Choroid plexus epithelial cell (primary cell): ENCODE measurements at places on chromosomes 12 and 14.

DNA sequence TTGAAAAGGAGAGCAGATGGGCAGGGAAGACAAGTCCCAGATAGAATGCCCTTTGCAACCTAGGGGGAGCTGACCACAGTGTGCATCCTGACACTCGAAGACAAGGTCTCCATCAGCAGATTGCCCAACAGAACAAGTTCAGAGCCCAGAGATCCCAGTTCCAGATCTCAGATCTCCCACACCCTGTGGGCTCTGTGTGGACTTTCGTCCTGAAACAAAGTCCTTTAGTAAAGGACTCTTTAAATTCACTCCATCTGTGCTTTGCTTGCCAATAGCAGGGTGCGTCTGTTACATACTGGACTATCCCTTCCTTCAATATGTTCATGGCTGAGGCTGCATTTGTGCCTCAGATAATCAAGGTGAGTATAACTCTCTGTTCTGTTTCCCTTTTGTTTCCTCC, 8.7 kb upstream of the C1RL start:
- DNase-seq: no peak

DNA sequence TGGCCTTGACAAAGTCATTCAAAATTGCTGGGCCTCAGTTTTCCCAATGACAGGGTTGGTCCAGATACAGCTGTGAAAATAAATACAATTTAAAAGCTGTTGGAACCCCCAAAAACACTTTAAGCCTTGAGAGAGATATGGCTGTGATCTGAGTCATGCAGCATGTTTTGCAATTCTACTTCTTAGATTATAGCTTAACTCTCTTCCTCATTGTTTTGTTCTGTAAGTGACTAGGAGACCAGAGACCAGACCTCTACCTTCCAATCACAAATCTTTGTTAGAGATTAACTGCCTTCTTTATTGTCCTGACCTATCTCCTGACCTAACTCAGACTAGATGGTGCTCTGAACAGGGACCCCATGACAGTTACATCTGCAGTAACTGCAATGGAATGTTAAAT, 198.1 kb downstream of the STXBP6 start:
- DNase-seq: peak; percentile 52

DNA sequence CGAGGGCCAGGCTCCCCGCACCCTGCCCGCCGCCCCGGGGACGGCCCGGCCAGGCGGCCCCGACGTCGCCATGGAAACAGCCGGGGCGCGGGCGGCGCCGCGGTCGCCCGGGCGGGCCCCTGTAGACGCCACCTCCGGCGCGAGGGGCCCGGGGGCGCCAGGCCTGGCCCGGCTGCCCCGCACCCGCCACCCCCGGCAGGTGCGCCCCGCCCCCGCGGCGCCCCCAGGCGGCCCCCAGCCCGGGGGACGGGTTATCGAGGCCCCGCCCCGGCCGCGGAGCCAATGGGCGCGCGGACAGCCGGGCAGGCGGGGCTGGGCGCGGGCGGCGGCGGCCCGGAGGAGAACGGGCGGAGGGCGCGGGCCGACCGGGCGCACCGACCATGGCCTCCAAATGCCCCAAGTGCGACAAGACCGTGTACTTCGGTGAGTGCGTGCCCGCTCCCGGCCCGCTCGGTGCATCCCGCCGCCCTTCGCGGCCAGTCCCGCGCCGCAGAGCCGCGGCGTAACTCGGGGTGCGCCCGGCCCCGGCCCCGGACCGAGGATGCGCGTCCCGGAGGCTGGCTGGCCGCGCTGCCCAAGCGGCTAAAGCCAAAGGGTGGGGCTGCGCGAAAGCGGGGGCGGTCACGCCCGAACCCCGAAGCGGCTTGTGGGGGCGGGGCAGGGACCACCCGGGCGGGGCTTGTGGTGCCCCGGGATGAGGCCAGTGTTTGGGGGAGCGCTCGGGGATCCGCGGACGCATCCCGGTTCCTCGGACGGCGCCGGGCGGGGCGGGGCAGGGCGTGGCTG, at the start of gene CRIP2:
Gene CRIP2 (plus strand): TSS at position 339 of the 786 bp plus-strand sequence. CDS start 42 bp downstream, at position 381.
- no peak for DNase-seq

DNA sequence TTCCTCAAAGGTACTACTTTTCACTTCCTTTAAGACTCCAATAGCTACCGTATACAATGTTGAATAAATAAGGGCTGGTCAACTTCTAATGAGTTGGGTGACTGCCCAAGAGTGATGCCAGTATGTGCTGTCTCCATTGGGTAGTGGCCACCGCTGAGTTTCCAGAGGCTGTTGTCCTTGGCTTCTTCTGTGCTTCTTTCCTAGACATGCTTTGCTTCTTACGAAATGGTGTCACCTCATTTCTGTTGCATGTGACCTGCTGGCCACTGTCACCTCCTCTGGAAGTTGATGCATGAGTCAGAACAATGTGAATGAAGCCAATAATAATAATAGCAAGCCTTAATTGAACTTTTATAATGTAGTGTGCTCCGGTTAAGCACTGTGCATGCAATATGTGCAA, 7.5 kb upstream of the NID2 start:
- no peak for DNase-seq

GRCh38 chr12:19689801-19690472, 250.6 kb downstream of the AEBP2 start:
- no peak for DNase-seq

- DNase-seq: no peak
Observed at GRCh38 chr12:11730299-11731041, 81.0 kb downstream of the ETV6 start.

GRCh38 chr12:12724421-12725085, 7.4 kb downstream of the CDKN1B start:
- peak; percentile 26 for DNase-seq

DNA sequence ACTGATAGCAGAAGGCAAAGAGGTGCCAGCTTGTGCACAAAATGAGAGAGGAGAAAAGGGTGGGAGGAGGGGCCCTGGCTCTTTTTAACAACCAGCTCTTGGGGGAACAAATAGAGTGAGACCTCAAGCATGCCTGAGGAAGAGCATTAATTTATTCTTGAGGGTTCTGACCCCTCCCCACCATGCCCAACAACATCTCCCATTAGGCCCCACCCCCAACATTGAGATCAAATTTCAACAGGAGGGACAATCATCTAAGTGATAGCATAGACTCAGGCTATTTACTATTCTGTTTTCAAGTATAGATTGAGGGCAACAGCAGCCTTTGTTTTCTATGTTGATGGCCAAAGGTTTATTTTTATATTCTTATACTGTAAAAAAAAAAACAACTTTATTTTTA, 59.7 kb downstream of the FUT8 start:
- no peak for DNase-seq

DNA sequence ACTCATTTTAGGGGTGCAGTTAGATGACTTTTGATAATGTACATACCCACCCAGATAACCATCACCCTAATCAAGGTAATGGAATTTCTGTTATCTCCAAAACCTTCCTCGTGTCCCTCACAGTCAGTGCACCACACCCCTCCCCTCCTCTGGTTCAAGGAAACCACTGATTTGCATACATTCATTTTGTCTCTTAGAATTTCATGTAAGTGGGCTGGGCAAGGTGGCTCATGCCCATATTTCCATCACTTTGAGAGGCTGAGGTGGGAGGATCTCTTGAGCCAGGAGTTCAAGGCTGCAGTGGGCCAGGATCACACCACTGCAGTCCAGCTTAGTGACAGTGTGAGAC, 15.7 kb downstream of the ADIPOR2 start:
- no peak for DNase-seq

DNA sequence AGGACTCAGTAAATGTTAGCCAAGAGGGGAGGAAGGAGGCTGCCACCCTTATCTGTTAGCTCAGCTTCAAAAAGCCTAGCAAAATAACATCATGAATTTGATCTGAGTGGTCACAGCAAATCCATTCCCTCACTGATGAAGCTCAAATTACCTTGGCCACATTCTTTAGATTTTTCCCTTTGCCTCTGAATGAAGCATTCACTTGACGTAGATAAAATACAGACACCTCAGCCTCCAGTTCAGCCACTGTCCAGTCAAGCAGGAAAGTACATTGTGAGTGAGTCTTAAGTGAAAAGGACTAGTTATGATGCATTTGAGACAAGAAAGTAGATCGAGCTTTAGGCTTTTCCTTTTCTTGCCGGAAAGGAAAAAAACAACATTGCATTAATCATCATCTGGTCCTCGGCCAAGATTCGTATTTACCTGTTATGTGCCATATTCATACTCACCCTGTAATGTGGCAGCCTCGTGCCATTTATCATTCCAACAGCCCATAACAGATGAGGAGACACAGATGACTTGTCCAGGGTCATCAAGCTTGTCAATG, 146.5 kb downstream of the ETV6 start:
- peak; percentile 94 for DNase-seq

GRCh38 chr14:32202491-32202997, 525 bp downstream of the RNU6-8 start:
- DNase-seq: peak; percentile 56

GRCh38 chr12:47941871-47942613, 21.4 kb upstream of the TMEM106C start:
- peak; percentile 11 for DNase-seq

DNA sequence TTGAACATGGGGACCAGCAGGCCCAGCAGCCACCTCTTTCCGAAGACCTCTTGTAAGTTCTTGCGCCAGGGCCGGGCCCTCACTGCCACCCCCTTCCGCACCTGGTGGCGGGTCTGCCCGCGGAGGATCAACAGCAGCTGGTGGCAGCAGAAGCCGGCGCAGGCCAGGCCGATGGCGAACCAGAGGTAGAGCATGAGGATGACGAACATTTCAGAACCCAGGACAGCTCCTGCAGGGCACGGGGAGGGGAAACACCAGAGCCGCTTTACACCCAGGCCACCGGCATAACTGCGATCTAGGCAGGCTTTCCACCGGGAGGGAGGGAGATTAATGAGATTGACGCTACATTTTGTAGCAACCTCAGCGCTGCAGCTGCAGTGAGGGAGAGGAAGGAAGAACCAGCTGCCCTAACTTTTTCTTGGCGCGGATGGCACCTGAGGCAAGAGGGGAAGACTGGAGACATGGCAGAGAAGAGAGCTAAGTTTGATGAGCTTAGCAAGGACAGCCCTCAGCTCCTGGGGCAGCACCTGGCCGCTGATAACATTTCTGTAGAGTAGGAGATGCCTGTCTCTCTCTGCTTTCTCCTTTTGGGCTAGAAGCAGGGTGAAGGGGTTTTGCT, 7.8 kb downstream of the ZDHHC22 start:
- peak; percentile 74 for DNase-seq

DNA sequence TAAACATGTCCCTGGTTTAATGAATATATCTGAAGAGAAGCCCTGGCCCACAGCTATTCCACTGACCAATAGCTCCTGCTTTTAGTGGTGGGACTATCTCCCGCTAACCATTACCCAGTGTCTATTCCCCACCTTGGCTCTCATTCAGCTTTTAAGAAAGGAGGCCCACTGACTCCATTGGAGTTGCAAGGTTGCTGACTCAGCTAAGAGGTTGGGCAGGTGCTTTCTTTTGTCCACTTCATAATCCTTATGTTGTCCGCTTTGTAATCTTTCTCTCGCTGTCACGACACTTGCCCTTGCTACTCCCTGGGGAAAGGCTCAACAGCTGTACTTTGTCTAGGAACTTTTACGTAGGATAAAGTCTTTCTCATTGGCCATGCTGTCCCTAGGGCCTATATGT, 453.4 kb upstream of the CCDC196 start:
- DNase-seq: no peak

DNA sequence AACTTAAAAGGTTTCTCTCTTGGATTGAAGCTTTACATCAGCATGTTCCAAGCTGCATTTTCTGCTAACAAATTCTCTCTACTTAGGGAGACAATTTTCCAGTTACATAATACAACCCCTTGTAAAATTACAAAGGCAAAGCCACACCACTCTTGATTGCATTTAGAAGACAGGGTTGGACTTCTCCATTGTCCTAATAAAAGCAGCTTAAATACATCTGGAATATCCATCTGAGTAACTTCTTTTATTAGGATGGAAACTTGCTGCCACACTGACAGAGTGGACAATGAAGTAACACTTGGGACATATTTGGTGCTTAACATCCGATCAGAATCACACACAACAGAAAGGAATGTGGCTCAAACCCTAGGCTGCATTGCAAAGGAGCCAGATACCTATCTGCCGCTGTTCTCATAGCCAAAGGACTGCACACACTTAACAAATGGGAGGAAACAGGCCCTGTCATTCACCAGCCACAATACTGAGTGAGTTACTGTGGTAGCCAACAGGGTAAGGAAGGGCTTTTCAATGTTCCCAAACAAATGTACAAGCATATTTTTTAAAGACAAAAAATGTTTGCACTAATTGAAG, 157.2 kb downstream of the PAX9 start:
- DNase-seq: peak; percentile 3

DNA sequence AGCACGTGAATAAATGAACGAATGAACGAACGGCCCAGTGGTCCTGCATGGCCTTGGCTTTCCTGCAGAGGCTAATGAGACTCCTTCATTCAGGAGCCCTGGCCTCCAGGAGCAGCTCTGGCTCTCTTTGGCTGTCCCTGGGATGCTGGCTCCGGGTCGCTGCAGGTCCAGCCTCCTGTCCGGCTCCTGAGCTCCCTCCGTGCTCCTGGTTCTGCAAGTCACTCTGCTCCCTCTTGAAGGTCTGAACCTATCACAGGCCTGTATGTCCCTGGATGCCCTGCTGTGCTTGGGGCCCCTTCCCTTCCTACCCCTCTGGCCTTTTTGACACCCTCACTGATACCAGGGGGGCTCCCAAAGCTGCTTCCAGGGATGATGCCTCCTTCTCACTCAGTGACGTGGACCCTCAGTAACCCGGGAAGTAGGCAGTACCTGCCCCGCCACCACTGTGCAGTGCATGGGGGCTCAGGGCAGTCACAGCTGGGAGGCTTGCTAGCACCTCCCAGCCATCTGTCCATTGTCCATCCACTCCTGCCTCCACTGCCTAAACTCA, 133.7 kb upstream of the C14orf180 start:
- no peak for DNase-seq
